Common myeloid progenitor, CD34-positive (primary cell): ENCODE measurements at places on chromosomes 2 and 18.

GRCh38 chr2:11669454-11670291 lies at the start of gene NTSR2:
Gene NTSR2 (minus strand): TSS chr2:11670195. CDS start chr2:11670129, 66 bp downstream.
- H3K36me3 ChIP-seq, result no peaks in the 10 kb centered on the region
- DNase-seq, result peak; percentile 81
- H3K4me3 ChIP-seq, result no peak within 1 kb of the TSS
- no peak within 1 kb of the TSS for H3K27ac ChIP-seq
- H3K4me1 ChIP-seq, result peaks cover 3% of the 10 kb centered on the region
- peaks cover 42% of the 10 kb centered on the region for H3K27me3 ChIP-seq

DNA sequence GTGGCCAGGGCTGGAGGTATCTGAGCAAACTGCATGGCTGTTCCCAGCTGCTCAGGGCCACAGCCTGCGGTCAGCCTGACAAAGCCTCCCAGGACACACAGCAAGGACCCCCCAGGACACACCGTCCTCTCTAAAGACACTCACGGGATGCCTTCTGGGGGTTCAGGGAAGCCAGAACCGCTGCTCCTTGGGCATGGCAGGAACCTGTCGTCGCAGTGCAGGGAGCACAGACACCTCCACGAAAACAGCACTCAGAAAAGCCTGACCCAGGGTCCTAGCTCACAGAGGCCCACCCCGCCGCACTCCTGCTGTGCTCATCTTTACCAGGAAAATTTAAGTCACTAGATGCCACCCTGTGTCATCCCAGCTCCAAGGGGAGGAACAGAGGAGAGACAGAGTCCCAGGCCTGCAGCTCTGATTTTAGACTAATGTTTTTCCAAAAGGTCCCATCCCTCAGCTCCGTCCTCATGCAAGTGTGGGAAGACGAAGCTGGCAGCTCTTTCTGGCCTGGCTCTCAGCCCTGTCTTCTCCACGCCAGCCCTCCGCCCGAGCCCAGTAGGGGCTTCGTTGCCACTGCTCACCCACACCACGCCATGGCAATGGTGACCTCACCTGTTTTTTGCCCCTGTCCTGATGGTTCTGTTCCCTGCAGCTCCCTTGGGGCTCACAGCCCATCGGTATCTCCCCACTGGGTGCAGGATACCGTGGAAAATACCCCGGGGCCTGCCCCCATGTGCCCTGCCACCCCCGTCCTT lies 23.9 kb upstream of the SLC66A3 start:
- peaks cover 30% of the 10 kb centered on the region for H3K4me1 ChIP-seq
- no peak overlapping the region for H3K4me3 ChIP-seq
- no peak for DNase-seq
- H3K27ac ChIP-seq, result no peak overlapping the region
- peaks cover 3% of the 10 kb centered on the region for H3K27me3 ChIP-seq
- no peaks in the 10 kb centered on the region for H3K36me3 ChIP-seq

GRCh38 chr2:159051133-159051532 lies 82.7 kb downstream of the TANC1 start:
- H3K27ac ChIP-seq, result no peak overlapping the region
- H3K36me3 ChIP-seq, result no peaks in the 10 kb centered on the region
- no peak for DNase-seq
- H3K4me3 ChIP-seq, result no peak overlapping the region
- H3K27me3 ChIP-seq, result no peaks in the 10 kb centered on the region

GRCh38 chr2:45006942-45007287 lies 2.3 kb downstream of the SIX2 start:
- H3K4me1 ChIP-seq, result peaks cover 56% of the 10 kb centered on the region
- no peaks in the 10 kb centered on the region for H3K36me3 ChIP-seq
- H3K4me3 ChIP-seq, result no peak overlapping the region
- peaks cover 3% of the 10 kb centered on the region for H3K27me3 ChIP-seq

DNA sequence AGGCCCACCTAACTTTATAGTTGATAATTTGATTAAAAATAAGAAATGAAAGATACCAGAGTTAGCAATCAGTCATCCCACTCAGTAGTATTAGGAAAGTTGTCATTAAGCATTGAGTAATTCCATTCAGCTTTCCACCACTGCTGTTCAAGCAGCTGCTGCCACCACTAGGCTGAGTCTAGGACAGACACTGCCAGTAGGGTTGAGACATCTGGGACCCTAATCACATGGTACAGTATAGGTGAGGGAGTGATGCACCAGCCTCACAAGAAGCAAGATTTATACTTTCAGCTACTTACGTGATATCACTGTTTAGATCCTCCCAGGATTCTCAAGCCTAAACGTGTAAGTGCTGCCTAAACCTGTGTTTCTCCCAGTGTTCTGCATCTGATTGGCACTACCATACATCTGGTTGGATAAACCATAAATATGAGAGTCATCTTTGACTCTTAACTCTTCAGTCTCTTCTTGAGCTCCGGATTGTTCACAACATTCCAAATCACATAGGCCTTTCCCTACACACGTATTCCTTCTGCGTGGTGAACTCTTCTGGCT lies 3.2 kb downstream of the UBXN4 start:
- H3K4me3 ChIP-seq, result no peak overlapping the region
- peaks cover 37% of the 10 kb centered on the region for H3K36me3 ChIP-seq
- peak; percentile 52 for DNase-seq
- no peaks in the 10 kb centered on the region for H3K27me3 ChIP-seq
- peaks cover 19% of the 10 kb centered on the region for H3K4me1 ChIP-seq

GRCh38 chr2:17541531-17541950 lies 1.0 kb downstream of the VSNL1 start:
- peaks cover 87% of the 10 kb centered on the region for H3K27me3 ChIP-seq
- H3K27ac ChIP-seq, result no peak overlapping the region
- H3K36me3 ChIP-seq, result no peaks in the 10 kb centered on the region
- DNase-seq, result no peak
- H3K4me3 ChIP-seq, result no peak overlapping the region

- no peak for DNase-seq
- no peak overlapping the region for H3K4me3 ChIP-seq
- H3K27ac ChIP-seq, result no peak overlapping the region
- H3K36me3 ChIP-seq, result no peaks in the 10 kb centered on the region
- no peaks in the 10 kb centered on the region for H3K4me1 ChIP-seq
These were observed 47.5 kb upstream of the ACSL3 start for GRCh38 chr2:222813177-222813843.

- no peaks in the 10 kb centered on the region for H3K36me3 ChIP-seq
- no peak overlapping the region for H3K27ac ChIP-seq
- no peaks in the 10 kb centered on the region for H3K27me3 ChIP-seq
- no peak for DNase-seq
These were observed 965 bp upstream of the ELOA2 start for GRCh38 chr18:47036298-47036874.

GRCh38 chr2:41204315-41204714 lies 752.4 kb upstream of the SLC8A1 start:
- H3K4me1 ChIP-seq, result no peaks in the 10 kb centered on the region
- H3K4me3 ChIP-seq, result no peak overlapping the region
- DNase-seq, result no peak
- no peaks in the 10 kb centered on the region for H3K36me3 ChIP-seq
- H3K27ac ChIP-seq, result no peak overlapping the region

DNA sequence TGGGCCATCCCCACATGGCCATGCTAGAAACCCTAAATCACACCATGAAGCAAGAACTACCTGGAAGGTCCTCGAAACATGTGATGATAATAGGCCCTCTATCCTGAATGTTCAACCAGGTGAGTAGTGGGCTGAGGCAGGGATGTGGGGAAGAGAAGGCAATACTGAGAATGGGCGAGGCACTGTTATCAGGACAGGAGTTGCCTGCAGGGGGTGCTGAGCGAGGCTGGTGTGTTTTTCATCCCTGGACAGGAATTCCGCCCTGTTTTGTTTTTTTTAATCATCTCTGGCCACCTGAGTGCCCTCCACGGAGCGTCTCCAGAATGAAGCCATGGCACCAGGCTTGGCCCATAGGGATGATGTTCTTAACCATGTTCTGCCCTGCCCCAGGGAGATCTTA lies 103.0 kb upstream of the SOX11 start:
- H3K36me3 ChIP-seq, result no peaks in the 10 kb centered on the region
- H3K4me1 ChIP-seq, result no peaks in the 10 kb centered on the region
- H3K4me3 ChIP-seq, result no peak overlapping the region

DNA sequence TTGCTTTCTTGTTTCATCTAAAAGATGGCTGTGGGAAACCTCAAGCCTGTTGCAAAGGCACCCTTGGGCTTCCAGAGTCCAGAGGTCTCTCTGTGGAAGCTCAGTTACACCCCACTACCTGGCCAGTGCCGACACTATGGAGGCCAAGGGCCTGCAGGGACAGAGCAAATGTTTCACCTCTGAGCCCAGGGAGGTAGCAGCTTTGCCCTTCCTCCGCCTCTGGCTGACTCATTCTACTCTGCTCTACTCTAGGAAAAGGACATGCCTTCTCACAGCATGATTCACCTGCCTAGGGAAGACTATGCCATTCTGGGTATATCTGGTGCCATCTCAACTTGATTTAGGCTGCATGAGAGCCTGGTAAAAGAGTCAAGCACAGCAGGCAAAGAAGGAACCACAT lies 12.2 kb downstream of the MYOM1 start:
- H3K27ac ChIP-seq, result no peak overlapping the region
- H3K27me3 ChIP-seq, result no peaks in the 10 kb centered on the region
- no peaks in the 10 kb centered on the region for H3K36me3 ChIP-seq
- no peak for DNase-seq
- no peaks in the 10 kb centered on the region for H3K4me1 ChIP-seq

DNA sequence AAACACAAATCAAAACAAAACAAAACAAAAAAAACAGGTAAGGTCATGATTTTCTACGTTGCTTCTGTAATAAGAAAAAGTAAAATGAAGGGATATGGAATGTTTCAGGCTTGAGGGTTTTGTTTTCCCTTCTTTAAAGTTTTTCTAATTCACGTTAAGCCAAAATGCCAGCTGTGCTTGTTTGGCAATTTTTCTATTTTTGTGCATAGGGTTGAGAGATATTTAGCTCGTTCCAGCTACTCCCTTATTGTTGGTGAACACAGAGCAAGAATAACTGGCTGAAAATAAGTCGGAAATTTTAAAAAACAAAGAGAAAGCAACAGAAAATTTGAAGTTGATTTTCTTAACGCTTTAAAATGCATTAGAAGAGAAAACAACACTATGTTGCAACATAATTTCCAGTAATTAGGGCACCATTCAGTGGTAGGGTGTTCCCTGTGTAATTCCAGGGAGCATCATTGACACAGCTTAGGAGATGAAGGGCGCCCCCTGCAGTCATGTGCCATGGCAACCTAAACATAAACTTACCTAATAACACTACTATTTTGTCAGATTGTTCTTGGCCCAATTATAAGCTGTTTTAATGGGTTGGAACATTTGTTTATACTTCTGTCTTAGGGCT lies 99.5 kb downstream of the DTNA start:
- no peak overlapping the region for H3K27ac ChIP-seq
- no peaks in the 10 kb centered on the region for H3K36me3 ChIP-seq
- peaks cover 20% of the 10 kb centered on the region for H3K4me1 ChIP-seq
- no peak overlapping the region for H3K4me3 ChIP-seq
- no peak for DNase-seq

- no peak overlapping the region for H3K4me3 ChIP-seq
- H3K27me3 ChIP-seq, result no peaks in the 10 kb centered on the region
- no peaks in the 10 kb centered on the region for H3K4me1 ChIP-seq
- no peak overlapping the region for H3K27ac ChIP-seq
These were observed 68.5 kb downstream of the FIGN start for GRCh38 chr2:163667064-163667887.

DNA sequence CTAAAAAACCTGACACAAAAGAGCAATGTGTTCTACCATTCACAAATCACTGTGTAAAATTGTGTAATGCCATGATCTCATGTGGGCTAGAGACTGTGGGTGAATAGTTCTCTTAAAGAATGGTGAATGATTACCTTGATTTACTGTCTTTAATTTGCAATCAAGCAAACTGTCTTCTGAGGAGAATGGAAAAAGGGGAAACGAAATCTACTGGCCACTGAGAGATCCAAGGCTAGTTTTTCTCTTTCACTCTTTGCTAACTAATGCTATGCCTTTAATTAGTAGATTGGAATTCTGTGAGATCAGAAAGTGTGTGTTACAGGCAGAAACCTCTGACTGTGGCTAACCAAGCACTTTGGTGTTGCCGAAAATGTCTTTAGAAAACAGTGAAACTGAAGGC lies 422.7 kb downstream of the TGIF1 start:
- H3K27ac ChIP-seq, result no peak overlapping the region
- H3K4me3 ChIP-seq, result no peak overlapping the region
- H3K36me3 ChIP-seq, result no peaks in the 10 kb centered on the region
- peaks cover 5% of the 10 kb centered on the region for H3K4me1 ChIP-seq

- no peaks in the 10 kb centered on the region for H3K27me3 ChIP-seq
- no peaks in the 10 kb centered on the region for H3K4me1 ChIP-seq
- no peak for DNase-seq
These were observed 131.6 kb upstream of the DLGAP1 start for GRCh38 chr18:4586731-4587130.

DNA sequence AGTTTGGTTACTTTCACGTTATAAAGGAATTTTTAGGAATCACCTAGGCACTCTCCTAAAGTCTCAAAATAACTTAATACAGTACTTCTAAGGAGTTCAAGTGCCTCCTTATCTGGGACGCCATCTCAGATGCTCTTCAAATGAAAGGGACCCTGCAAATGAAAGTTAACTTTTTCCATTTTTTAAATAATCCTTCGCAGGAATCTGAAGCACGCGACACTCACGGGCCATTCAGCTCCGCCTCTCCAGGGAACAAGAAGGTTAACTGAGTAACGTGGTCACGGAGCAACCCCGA lies 537 bp upstream of the ZC3H15 start:
- H3K27ac ChIP-seq, result peak overlapping the region; percentile 94
- no peak for DNase-seq
- H3K4me3 ChIP-seq, result peak overlapping the region; percentile 92
- H3K27me3 ChIP-seq, result no peaks in the 10 kb centered on the region

GRCh38 chr2:178266445-178266844 lies 72.1 kb downstream of the OSBPL6 start:
- no peak overlapping the region for H3K27ac ChIP-seq
- no peak for DNase-seq
- H3K36me3 ChIP-seq, result no peaks in the 10 kb centered on the region
- H3K4me1 ChIP-seq, result no peaks in the 10 kb centered on the region

- no peaks in the 10 kb centered on the region for H3K36me3 ChIP-seq
- no peak overlapping the region for H3K4me3 ChIP-seq
- H3K27me3 ChIP-seq, result no peaks in the 10 kb centered on the region
- DNase-seq, result no peak
- no peaks in the 10 kb centered on the region for H3K4me1 ChIP-seq
These were observed 554.4 kb upstream of the LRRTM1 start for GRCh38 chr2:80858965-80859364.

DNA sequence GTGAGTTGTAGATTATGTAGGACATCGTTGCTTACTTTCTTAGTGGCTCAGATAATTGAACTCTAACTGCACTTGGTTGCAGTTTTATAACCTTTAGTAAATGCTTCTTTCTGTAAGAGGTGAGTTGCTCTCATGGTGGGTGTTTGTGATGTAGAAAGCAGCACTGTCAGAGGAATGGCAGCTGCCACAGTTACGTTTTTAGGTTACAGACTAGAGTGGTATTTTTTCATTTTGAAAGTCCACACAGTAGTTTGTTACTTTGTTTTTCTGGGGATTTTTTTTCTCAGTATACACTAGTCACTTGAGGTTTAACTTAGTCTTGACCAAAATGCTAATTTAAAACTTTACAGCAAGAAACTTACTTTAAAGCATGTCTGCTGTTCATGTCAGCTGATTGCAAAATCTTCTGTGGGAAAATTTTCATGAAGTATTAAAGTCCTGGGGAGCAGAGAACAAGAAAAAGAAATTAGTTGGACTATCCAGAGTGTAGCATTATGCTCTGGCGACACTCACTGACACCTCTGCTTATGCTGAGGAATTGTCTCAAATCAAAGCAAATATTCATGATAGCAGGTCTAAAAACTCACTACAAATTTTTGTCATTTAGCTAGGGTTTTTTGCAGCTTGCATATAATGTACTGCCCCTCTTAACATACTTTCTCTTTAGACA lies 14.8 kb downstream of the AFTPH start:
- no peaks in the 10 kb centered on the region for H3K4me1 ChIP-seq
- DNase-seq, result no peak
- H3K4me3 ChIP-seq, result no peak overlapping the region
- no peak overlapping the region for H3K27ac ChIP-seq
